ENCODE measurements at places on chromosomes 4 and X.

GRCh38 chrX:68950937-68951336, 122.1 kb downstream of the EFNB1 start:
- DNase-seq: no peak

DNA sequence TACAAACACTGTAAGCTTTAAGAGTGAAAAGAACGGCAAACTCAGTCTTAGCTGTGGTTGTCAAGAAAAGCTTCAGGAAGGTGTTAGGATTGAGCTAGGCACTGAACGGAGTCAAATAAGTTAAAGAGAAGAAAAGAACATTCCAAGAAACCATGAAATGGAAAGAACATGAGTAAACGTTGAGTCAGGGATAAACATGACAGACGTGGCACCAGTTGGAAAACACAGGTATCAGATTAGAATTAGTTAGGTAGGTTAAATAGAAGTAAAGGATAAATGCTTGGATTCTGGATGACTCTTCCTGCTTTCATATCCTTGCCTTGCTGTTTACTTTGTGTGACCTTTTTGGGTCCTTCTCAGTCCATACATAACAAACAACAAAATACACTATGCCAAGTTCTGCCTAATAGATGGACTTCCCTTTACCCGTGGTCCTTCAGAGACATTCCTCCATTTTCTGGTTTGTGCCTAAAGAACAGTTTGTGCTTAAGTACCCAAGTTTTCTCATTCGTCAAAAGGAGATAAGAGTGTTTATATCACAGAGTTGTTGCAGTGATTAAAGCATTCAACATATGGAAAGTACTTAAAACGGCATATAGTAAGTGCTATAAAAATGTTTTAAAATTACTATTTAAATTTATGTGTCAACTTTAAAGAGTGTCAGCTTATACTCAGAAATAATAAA, 446.9 kb downstream of the TMA16 start:
- DNase-seq: no peak

DNA sequence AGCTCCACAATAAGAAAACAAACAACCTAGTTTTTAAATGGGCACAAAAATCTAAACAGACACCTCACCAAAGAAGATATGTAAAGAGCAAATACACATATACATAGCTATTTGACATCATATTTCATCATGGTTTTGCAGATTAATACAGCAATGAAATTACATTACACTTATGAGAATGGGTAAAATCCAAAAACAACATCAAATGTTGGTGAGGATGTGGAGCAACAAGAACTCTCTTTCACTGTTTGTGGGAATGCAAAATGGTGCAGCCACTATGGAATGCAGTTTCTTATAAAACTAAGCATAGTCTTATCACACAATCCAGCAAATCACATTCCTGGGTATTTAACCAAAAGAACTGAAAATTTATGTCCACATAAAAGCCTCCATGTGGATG, 25.0 kb downstream of the TLR6 start:
- DNase-seq: no peak

DNA sequence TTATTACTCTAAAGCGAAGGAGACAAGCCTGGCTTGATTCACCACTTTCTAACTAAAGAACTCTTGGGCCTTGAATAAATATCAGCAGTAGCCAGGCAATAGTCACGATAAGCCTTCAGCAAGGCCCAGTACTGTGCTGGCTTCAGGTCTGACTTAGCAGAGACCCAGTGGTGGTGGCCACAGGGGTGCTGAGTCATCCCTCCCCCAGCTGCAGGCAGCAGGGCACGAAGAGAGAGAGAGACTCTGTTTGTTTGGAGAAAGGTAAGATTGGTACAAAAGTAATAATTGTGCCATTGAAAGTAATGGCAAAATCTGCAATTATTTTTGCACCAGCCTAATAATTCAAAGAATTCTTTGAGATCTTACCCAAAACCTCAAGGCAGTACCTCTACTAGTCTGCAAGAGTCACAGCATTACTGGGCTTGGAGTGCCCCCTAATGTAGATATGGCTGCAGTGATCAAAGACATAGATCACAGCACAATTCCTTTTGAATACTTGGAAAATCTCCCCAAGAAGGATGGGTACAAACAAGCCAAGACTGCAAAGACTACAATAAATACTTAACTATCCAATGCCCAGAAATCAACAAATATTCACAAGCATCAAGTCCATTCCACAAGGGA, 159.5 kb upstream of the USP38 start:
- DNase-seq: no peak

- DNase-seq: no peak
Observed at GRCh38 chrX:135944486-135944885, 29.3 kb downstream of the MMGT1 start.

DNA sequence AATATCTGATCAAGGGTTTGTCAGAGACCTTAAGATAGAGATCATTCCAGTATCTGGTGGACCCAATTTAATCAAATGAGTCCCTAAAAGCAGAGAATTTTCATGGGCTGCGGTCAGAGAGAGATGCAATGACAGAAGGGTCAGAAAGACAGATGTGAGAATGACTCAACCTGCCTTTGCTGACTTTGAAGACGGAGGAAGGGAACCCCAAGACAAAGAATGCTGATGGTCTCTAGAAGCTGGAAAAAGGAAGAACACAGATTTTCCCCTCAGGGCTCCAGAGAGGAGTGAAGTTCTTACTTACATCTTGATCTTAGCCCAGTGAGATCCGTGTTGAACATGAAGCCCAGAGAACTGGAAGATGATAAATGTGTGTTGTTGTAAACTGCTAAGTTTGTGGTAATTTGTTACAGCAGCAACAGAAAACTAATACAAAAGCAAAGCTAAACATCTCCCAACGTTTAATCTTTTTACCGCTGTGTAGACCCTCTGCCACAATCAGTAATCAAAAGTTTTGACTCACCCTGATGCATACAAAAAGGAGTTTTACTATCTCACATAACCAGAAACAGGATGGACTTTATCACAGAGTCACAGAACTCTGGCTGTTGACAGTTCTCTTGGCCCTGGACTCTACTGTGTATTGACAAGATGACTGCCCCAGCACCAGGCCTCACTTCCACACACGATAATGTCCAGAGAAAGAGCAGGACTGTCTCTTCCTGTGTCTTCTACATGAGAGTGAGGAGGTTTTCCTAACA, 70.2 kb upstream of the MAGEB2 start:
- DNase-seq: no peak

DNA sequence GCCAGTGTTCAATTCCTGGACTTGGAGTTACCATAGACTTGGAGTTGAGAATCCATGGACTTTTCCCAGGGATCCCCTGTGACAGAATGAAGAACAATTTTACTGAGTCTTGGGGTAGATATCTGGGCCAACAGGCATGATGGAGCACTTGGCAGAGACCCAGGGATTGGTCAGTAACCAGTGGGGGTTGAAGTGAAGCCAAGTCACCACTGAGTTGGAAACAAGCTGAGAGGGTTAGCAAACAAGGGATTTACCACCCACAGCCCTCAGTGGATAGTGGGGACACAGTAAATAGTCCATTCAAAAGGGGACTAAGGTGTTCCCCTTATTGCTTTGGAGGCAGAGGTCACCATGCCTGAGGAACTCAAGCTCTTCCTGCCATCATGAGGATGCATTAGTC, 281.7 kb downstream of the PPP1R2C start:
- DNase-seq: no peak

DNA sequence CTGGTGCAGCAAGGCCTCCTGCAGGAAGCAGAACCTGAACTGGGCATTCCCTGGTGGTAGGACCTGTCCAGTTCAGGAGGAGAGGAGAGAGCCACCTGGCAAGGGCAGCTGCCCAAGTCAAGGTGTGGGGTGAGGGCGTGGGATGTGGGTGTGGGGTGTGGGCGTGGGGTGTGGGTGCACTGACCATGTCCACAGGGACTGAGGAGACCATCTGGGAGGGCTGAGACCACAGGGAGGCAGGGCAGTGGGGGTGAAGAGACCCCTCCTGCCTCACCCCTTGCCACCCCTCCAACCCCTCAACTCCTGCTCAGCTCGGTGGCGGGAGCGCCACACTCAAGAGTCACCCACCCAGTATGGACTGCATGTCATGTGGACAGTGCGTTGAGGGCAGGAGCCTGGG, 117.9 kb downstream of the CPZ start:
- peak; percentile 48 for DNase-seq

- no peak for DNase-seq
Observed at GRCh38 chr4:120281581-120281980, 214.9 kb upstream of the MAD2L1 start.

GRCh38 chr4:123706973-123707372, 310.4 kb downstream of the SPRY1 start:
- no peak for DNase-seq

GRCh38 chr4:118772081-118772766, 63.7 kb downstream of the SEC24D start:
- no peak for DNase-seq

- no peak for DNase-seq
Observed at GRCh38 chr4:26407476-26407875, 82.8 kb downstream of the CCKAR start.

GRCh38 chr4:16676230-16676770, 222.1 kb downstream of the LDB2 start:
- DNase-seq: no peak

DNA sequence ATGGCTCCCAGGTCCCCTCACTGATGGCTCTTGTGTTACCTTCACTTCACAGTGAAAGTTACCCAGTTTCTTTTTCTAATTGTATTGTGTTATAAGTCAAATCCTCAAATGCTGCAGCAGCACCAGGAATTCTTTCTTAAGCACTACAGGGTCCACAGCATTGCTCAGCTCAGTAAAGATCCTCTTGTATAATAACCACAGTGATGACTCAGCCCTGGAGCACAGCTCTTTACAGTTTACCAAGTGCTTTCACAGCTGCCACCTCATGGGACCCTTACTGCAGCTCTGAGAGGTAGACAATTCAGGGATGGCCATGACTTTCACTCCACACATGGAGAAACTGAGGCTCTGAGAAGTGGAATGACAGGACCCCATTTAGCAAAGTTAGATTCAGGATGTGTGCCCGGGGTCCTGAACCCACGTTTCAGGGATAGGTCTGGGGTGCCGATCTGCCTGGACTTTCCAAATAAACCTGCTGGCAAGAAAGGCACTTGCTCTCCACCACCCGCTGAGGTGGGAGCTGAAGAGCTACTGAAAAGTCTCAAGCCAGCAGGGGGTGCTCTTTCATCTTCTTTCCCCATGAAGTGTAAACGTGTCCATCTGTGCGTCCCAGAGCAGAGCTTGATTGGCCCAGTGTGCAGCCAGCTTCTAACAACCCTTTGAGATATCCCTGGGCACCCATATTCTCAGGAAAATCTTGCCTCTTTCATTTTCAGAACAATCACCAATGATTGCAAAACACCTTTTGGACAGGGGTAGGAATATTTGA, 35.7 kb upstream of the GABRQ start:
- DNase-seq: no peak
